Motor neuron (in vitro differentiated cells): ENCODE measurements at places on chromosomes 5 and 9. TPM values are rescaled to one million over a fixed set of nuclear protein-coding genes. Genes with fewer than 3 reads are reported as not detected.

The TAF1L gene
- 0.09 and 0.16 TPM in 2 replicates for total RNA-seq

DNA sequence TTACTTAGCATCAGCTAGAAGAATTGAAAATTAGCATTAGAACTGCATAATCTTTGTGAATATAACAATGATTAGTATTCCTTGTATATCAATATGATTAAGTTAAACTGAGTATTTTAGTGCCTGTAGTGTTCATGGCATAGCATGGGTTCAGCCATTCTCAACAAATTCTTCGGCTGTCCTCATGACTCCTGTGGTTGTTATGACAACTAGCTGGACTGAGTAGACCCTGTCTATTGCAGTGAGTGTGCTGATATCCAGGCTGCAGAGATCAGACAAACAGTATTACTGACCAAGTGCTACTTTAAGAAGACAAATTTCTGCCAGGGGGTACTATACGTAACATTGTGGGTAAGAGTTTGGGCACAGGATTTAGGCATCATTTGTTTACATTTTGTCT is 125.9 kb downstream of the NUDT12 start:
- ATAC-seq = peak; percentile 79

GRCh38 chr5:103145196-103145595 is 25.1 kb downstream of the PPIP5K2 start:
- no peak for ATAC-seq

DNA sequence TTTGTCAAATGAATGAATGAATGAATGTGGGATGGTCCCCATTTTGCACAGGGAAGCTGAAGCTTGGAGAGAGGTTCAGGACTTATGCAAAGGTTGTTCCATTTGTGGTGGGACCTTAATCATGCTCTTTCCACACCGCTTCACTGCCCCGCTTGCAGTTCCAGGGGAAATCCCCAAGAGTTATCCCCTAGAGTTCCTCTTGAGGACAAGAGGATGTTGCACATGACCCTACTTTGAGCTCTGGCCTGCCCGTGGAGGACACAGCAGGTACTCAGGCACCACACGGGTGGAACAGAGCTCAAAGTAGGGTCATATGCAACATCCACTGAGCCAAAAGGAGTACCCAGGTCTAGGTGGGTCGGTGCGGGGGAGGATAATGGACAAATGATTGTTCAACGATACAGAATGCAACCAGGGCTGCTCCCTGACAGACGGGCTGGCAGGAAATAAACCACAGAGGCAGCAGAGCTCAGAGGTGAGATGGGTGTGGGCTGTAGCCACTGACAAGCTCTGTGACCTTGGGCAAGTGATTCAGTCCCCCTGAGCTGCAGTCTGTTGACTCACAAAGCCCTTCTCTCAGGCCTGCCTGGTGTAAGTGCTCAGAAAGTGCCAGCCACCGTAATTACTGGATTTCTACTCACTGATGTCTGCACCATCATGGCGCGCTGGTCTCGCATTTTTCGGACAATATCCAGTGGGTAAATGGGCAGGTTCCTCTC is 60.3 kb upstream of the EPB41L4B start:
- no peak for ATAC-seq

DNA sequence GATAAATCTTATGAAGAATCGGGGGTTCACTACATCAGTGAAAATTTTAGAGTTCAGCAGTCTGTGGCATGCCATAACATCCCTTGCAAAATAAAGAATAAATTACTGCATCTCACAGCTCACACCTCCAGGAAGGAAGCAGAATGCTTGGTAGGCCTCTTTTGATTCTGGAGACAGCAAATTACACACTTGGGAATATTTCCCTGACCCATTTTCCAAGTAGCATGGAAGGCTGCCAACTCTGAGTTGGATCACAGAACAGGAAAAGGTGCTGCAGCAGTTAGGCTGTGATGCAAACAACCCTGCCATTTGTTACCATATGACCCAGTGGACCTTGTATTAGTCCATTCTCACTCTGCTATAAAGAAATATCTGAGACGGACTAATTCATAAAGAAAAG is 293.5 kb downstream of the ASTN2 start:
- no peak for ATAC-seq
